ENCODE measurements at places on chromosomes 5 and 9.

DNA sequence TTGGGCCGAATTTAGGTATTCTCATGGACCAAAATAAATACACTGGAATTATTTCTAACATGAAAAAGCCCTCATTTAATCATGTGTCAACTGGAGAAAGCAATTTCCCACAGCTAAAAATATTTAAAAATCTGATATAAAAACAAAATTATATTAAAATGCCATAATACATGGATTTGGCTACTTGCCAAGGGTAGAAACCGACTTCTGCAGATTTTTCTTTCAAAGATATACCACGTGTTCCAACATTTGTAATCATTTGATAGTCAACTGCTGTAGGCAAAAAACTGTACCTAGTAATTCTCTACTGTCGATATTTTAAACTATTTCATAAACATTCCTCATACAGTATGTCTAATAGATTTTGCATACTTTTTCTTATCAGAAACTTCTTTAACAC lies 237.6 kb downstream of the FBXL17 start:
- DNase-seq: no peak

GRCh38 chr9:132372177-132373095 lies 17.6 kb upstream of the SETX start:
- DNase-seq: no peak

- DNase-seq: no peak
Measured at GRCh38 chr5:42666869-42667268, 89.7 kb upstream of the CCDC152 start.

GRCh38 chr5:68803881-68804319 lies 289.9 kb upstream of the SLC30A5 start:
- DNase-seq: no peak

DNA sequence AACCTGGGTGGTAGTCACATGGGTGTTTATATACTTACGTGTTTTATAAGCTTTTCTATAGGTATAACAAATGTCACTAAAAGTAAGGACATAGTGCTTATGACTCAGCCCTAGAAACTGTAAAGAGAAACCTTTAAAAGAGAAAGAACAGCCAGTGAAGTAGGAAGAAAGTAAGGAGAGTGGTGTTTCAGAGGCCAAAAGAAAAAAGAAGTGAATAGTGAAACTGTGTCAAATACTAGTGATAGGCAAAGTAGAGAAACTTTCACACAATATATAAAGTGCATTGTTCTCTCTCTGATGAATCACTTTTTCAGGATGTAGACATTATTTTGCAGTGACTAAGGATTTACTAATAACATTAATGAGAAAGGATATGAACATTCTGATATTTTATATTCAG lies 74.2 kb upstream of the SUSD1 start:
- no peak for DNase-seq

DNA sequence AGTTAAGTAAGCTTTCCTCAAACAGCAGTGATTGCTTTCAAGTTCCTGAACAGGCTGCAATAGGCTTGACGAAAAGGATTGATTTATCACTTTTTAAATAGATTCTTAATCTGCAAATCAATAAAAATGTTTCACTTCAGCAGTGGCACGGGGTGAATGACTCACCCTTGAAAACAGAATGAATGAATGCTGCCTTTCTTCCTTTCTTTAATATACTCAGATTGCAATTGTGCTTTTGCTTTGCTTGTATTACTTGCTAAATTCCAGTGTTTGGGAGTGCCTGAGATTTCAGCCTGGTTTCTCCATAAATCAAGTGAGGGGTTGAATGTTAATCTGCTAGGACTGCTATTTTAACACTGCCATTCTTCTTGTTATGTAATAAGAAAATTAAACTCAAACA lies 1293.8 kb downstream of the PTPRD start:
- no peak for DNase-seq

DNA sequence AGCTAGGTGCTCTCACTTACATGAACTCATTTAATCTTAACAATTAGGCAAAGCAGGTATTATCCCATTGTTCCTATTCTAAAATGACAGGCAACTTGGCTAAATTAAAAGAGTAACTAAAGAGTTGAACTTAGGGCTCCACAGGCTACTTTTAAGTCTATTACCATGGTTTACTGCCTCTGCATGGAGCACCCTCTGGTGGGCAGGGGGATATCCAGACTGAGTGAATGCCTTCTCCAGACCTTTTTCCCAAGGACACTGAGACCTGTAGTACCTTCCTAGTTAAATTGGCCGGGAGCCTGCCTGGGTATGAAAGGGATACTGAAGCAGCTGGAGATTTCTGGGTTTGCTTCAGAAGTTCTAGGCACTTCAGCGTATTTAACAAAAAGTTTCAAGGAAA lies 238.1 kb downstream of the ELAVL2 start:
- DNase-seq: no peak

DNA sequence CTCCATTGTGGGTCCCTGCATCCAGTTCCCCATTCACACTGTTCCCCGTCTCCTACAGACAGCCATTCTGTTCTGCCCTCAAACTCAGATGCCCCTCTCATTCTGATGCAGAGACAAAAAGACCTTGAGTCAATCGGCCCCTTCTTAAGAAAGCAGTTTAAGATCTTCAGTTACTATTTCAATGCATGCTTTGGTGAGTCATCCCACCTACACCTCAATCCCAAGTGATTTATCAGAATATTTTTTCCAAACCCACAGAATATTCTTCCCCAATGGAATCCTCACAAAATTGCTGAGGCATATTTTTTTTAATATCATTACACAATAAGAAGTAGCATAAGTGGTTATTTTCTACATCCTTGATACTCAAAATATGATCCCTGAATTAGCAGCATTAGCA lies 92.4 kb upstream of the SLC1A1 start:
- DNase-seq: no peak

DNA sequence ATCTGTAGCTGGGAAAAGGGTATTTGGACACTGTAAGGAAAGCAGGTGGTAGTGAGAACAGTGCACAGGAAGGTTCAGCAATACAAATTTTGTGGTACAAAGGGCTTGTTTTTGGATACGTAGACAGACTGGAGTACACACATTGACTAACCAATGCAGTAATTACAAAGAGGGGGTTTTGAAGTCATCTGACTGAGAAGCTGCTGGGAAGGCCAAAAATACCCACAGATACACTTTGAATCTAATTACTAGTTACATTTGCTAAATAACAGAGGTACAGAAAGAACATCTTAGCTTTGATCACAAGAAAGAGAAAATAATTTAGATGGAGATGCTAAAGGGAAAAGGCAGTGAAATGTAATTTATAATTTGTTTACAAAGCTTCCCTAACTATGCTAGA lies 45.9 kb downstream of the PKD2L2 start:
- no peak for DNase-seq

DNA sequence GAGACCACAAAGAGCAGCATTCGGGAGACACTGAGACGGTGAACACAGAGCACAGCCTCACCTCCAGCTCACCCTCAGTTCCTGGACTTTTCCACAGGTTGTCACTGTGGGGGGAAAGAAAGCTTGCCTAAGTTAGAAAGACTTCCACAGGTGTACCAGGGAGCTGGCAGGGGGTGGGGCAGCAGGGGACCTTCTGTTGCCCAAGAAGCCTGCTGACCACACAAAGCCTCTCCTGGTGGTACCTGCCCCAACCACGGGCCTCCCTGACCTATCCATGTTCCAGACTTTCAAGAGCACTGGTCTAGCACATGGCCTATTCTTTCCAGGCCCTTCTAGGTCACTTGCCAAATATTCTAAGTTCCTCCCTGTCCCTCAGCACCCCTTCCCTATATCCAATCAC lies 550.8 kb downstream of the BNC2 start:
- DNase-seq: no peak

DNA sequence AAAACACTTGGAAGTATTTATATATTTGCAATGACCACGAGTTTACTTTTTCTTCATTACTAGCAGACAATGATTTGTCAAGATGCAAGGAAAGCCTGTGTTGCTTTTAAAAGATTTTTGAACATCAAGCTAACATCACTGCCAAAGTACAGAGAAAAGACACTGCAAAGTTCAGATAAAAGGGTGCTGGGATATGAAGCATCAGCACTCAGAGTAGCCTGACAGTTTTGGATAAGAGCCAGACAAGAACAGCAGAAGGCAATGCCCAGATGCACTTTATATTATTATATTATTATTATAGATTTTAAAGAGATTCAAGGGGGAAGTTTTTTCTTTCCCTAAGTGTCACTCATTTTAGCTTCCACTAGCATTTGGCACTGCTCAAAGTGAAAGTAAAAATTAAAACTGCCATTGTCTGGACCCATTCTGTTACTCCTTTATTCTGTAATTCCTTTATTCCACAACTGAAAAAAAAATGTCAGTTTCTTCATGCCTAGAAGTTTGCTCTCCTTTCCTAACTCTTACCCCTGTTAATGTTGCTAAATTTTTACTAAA lies 240.6 kb downstream of the EFNA5 start:
- no peak for DNase-seq

GRCh38 chr9:129757045-129757444 lies 4.2 kb upstream of the PTGES start:
- DNase-seq: peak; percentile 21

DNA sequence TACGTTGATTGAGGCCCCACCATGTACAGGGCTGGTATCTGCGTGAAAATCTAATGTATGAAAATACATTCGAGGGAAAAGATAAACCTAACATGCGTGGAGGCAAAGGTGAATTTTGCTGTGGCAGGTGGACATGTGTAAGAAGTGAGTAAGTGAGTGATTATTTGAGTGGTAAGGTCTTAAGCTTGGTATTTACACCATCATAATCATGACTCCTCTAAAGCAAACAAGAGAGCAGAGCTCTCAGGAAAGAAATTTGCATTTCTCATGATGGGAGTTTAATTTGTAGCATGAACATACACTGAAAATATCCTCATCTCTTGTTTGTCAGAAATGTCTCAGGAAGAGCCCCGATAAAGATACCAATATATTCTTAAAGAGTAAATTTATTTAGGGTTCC lies 260.6 kb downstream of the PSAT1 start:
- no peak for DNase-seq

- no peak for DNase-seq
Measured at GRCh38 chr9:108117795-108118194, 628.2 kb upstream of the KLF4 start.

DNA sequence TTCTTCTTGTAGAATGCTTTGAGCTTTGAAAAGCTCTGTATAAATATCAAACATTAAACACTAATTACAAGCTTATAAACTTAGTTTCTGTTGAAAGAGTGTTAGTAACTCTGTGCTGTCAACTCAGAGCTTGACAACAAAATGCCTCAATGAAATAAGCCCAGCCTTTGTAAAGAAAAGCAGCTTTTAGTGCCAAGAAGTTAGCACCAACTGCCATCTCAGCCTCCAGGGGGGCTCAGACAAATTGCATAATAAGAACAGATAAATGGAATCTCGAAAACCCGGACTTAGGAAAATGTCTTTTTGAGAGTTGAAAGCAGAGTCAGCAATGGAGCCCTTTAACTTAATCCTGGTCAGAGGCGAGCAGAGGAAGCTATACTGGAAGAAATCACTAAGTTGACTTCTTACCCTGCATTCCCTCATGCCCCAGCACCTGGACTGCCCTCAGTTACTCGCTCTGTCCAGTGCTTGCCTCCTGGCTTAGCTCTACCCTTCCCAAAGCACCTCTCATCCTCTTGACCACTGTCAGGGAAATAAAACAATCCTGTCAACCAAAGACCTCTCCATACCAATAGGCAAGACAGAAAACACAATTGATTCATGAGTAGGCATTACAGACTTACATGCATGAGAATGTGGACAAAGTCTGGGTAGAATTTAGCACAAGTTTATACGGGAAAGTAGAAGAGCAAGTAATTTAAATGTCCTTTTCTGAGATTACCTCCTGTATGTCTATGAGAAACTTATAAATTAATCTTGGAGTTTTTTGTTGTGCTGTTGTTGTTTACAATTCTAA lies 352.7 kb downstream of the ZNF608 start:
- no peak for DNase-seq

DNA sequence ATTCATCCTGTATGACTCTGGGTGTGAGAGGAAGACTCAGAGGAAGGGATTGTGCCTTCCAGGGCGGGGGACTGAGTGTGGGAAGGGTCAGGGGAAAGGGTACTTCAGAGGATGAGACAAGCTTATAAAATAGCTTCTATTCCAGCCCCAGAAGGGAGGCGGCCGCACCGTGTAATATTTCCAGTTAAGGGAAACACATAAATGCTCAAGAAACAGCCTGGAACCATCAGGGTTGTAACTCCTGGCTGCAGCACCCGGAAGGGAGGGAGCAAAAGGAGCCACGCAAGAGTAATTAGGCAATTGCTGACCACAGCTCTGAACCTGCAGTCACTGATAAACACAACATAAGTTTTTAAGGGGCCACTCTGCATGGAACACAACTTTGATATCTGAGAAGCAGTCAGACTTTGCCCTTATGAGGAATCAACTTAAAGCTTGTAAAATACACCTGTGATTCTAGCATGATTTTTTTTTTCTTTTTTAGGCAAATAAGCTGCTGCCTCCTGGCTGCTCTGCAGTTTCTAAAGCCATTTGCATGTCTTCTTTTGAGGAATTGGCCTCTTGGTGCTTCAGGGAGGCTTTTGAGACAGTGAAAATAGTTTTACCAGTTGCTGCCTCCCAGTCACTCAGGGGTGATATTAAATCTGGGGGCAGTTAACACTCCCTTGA lies 382.7 kb downstream of the ENC1 start:
- DNase-seq: peak; percentile 35

GRCh38 chr5:11724940-11725339 lies 179.3 kb downstream of the CTNND2 start:
- DNase-seq: no peak

DNA sequence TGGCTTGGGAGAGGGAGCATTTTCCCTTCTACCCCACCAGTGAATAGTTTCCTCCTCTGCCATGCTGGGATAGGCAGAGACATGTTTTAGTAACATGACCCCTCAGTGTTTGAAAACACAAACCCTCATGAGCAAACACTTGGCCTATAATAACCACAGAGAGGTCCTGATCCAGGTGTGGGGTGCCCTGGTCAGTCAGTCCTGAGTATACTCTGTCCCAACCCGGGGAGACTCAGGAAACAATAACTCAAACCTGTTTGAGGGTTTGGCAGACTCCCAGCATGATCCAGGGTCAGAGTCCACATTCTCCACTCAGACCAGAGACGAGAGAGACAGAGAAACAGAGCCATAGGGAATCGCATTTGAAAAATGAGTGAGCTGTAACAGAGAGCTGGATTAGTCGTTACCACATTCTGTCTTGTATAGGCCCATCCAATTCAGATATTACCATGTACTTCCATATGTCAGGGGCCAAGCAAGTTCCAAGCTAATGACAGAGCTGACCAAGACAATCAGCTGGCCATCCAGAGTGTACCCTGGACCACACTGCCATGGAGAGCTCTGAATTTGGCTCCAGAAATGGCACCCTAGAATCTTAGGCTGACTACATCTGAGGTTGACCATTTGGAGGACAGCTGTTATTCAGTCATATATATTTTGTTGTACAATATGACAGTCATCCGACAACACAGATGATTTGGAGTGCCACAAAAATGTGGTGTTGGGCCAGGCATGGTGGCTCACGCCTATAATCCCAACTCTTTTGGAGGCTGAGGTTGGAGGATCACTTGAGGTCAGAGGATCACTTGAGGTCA lies 4.2 kb upstream of the CA9 start:
- no peak for DNase-seq

GRCh38 chr5:50969151-50970031 lies 303.0 kb downstream of the PARP8 start:
- no peak for DNase-seq

GRCh38 chr5:176548967-176549444 lies at the start of gene CDHR2:
Gene CDHR2, plus strand, starts transcription at chr5:176549342. Its CDS starts 16,011 bp downstream, at chr5:176565353.
- no peak for DNase-seq

- DNase-seq: no peak
Measured at GRCh38 chr5:93746406-93747056, 5.1 kb upstream of the POU5F2 start.
